ENCODE measurements at places on chromosomes 1 and 21.

DNA sequence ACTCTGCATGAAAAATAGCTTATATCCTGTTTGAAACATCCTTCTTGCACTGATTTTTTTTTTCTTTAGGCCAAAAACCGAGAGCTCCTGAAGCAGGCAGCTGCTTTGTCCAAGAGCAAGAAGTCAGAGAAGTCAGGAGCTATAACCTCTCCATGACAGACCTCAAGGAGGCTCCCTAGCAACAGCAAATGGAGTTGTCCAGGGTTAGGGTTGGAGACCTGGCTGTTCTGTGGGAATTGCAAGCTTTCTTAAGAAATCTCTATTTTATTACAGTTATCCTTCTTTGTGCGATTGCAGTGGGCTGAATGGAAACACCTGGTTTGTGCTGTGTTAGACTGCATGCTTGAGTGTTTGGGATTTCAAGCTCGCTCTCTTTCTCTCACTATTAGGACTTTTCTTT, 12.6 kb upstream of the STX12 start:
- no peak for DNase-seq

DNA sequence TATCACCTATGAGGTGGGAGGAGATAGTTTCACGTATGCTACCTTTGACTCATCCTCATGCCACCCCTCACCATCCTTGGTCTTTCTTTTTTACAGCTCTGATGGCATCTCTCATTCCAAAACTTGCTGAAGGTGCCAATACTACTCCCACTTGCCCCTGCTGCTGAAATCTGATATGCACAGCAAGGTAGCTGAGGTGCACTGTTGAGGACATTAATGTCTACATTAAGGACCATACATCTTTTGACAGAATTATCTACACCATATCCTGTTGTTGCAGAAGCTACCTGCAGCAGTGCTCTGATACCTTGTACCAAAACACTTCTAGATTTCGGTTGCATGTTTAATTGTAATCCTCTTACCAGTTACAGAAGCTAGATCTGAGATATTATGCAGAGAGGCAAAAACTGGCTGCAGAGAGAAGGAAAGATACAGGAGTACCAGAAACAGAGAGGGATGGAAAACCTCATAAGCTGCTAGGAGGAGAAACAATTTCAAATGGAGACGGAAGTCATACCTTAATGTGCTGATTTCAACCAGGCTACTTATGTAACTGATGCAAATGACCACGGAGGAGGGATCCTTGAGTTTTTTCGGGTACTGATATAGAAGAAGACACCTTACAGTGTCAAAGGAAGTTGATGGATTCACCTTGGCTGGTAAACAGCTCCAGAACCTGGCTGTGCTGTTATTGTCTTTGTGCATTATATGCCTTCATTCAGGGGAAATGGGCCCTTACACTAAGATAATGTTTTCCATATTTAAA, 19.3 kb upstream of the PTPRC start:
- no peak for DNase-seq

GRCh38 chr1:960363-961131, at the start of gene KLHL17:
Gene KLHL17, plus strand, starts transcription at chr1:960584. Its CDS starts 110 bp downstream, at chr1:960694.
- DNase-seq, result peak; percentile 80

GRCh38 chr1:197384471-197384870, 116.4 kb downstream of the CRB1 start:
- DNase-seq, result no peak

DNA sequence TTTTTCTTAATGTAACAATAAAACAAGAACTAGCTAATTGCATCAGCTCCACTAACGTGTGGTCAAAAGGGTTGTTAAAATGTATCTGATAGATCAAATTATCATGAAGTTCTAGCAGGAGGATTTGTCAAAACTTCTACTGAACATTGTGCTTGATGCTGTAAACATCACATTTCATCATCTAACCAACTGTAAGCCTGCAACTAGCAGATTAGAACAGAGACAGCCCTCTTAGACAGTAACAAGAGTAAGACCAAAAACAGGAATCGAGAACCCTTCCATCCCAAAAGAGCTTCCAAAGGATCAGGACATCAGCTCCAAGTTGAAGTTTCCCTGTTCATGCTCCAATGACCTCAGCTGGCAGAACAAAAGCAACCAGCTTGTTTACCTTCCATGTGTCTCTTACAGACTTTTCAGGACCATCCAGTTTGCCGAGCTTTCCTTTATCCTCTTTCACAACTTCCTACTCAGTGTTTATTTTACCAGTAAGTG, 44.6 kb downstream of the NIBAN1 start:
- DNase-seq, result no peak

DNA sequence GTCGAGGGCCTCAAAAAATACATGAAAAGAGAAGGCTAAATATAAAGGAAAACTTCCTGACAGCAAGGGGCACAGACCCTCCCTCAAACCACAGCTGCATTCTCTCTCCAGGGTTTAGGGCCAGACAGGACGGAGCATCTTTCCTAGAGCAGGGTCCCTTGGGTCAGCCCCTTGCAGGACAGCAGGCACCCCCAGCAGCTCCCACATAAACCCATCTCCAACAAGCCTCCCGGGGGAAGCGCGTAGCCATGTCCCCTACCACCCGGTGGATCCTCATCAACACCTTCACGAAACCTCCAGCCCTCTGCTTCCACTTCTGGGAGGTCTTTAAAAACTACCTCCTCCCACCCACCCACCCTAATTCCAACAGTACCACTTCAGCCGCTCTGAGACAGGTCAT, 59.5 kb downstream of the CD46 start:
- no peak for DNase-seq

DNA sequence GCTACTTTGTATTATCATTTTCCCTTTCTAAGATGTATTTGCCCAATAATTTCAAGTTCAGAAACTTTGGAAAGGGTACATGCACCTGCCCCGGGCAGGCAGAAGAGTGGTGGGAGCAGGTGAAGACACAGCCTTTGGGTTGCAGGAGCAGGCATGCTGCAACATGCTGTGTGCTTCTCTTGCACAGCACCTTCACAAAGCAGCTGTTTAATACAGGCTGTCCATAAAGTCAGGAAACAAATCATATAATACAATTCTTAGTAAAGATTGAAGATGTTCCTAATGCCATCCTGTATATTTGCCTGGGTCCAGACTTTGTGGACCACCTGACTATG, 182.9 kb downstream of the ZNF281 start:
- DNase-seq, result no peak

GRCh38 chr21:36700971-36701755, 2.2 kb downstream of the SIM2 start:
- no peak for DNase-seq

GRCh38 chr1:47940326-47940725, 56.9 kb downstream of the TRABD2B start:
- DNase-seq, result no peak

DNA sequence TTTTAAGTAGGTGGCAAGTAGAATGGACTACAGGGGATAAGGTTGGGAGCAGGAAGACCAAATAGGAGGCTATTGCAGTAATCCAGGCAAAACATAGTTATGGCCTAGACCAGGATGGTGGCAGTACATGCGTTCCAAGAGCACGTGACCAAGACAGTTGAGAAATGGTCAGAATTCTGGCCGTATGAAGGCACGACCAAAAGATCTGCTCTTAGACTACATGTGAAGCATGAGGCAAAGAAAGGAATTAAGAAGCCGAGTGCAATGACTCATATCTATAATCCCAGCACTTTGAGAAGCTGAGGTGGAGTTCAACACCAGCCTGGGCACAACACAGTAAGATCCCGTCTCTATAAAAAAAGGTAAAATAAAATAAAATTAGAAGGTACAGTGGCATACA, 71.3 kb downstream of the LUZP1 start:
- DNase-seq, result no peak

DNA sequence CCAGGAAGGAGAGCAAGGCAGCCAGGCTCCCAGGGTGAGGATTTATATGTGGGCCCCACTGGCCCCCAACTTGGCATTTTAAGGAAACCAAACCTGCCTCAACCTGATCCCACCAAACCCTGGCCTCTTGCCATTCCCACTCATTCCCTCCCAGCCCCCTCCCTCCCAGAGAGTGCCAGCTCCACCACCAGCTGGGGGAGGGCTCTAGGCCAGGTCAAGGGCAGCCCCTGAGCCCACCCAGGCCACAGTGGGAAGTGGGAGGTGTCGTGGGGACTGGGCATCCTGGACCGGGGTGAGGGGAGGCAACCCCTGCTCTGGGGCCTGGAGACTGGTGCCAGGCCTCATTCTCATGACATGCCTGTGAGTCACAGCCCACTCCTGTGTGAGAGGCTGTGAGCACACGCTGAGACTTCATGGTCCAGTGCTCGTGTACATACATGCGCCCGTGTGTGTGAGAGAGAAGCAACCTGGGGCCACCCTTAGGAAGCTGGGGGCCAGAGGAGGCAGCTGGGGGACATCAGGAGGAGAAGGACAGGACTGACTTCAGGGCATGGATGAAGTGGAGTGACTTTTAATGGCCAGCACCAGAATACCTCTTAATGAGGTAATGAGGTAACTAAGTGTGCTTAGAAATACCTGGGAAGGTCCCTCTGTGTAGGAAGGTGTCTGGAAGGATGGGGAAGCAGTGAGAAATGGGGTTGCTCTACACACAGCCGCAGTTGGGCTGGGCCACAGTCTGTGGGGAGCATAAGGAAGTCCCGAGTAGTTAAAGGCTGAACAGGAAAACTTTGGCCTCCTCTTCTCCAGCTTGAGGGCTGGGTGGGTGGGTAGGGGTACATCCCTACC, at the start of gene S100A2:
TSS of gene S100A2 (minus strand) at position 316 of the 846 bp plus-strand sequence. CDS start 1,967 bp downstream, outside the sequence.
- DNase-seq, result no peak
